ENCODE measurements at places on chromosomes 12 and 14.

GRCh38 chr12:84986117-84986516 is 50.0 kb downstream of the TSPAN19 start:
- no peak for DNase-seq

GRCh38 chr12:104485651-104486362 is 29.1 kb downstream of the CHST11 start:
- peak; percentile 49 for DNase-seq

- DNase-seq, result no peak
Observed at GRCh38 chr14:58193542-58193941, 6.4 kb upstream of the ACTR10 start.

DNA sequence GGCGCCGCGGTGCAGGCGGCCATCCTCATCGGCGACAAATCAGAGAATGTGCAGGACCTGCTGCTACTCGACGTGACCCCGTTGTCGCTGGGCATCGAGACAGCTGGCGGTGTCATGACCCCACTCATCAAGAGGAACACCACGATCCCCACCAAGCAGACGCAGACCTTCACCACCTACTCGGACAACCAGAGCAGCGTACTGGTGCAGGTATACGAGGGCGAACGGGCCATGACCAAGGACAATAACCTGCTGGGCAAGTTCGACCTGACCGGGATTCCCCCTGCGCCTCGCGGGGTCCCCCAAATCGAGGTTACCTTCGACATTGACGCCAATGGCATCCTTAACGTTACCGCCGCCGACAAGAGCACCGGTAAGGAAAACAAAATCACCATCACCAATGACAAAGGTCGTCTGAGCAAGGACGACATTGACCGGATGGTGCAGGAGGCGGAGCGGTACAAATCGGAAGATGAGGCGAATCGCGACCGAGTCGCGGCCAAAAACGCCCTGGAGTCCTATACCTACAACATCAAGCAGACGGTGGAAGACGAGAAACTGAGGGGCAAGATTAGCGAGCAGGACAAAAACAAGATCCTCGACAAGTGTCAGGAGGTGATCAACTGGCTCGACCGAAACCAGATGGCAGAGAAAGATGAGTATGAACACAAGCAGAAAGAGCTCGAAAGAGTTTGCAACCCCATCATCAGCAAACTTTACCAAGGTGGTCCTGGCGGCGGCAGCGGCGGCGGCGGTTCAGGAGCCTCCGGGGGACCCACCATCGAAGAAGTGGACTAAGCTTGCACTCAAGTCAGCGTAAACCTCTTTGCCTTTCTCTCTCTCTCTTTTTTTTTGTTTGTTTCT is 1.7 kb downstream of the HSPA2 start:
- DNase-seq, result no peak

DNA sequence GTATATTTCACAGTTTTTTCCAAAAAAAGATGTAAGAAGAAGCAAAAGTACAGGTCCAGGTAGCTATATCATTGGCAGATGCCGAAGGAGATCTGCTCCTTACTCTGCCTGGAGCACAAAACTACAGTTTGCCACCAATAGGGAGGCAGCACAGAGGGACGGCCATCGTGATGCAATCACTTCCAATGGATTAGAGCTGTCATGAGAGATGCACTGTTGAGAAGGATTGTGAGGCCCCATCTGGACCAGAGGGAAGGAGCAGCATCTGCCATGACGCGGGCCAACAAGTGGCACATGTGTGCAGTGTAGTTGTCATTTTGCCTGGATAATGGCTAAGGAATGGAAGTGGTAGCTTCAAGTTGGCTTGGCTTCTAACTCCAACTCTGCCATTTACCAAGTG is 318.8 kb upstream of the FKBP4 start:
- DNase-seq, result no peak

GRCh38 chr12:128959901-128960300 is 106.6 kb downstream of the GLT1D1 start:
- DNase-seq, result no peak

- no peak for DNase-seq
Observed at GRCh38 chr14:36591482-36591881, 9.1 kb upstream of the NKX2-8 start.

DNA sequence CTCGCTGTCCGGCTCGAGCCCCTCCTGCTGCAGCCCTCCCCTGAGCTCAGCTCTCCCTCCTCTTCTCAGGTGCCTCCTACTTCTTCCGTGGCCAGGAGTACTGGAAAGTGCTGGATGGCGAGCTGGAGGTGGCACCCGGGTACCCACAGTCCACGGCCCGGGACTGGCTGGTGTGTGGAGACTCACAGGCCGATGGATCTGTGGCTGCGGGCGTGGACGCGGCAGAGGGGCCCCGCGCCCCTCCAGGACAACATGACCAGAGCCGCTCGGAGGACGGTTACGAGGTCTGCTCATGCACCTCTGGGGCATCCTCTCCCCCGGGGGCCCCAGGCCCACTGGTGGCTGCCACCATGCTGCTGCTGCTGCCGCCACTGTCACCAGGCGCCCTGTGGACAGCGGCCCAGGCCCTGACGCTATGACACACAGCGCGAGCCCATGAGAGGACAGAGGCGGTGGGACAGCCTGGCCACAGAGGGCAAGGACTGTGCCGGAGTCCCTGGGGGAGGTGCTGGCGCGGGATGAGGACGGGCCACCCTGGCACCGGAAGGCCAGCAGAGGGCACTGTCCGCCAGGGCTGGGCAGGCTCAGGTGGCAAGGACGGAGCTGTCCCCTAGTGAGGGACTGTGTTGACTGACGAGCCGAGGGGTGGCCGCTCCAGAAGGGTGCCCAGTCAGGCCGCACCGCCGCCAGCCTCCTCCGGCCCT is 22.8 kb downstream of the MMP17 start:
- DNase-seq, result no peak

GRCh38 chr12:127803545-127803944 is 463.4 kb upstream of the TMEM132C start:
- no peak for DNase-seq

DNA sequence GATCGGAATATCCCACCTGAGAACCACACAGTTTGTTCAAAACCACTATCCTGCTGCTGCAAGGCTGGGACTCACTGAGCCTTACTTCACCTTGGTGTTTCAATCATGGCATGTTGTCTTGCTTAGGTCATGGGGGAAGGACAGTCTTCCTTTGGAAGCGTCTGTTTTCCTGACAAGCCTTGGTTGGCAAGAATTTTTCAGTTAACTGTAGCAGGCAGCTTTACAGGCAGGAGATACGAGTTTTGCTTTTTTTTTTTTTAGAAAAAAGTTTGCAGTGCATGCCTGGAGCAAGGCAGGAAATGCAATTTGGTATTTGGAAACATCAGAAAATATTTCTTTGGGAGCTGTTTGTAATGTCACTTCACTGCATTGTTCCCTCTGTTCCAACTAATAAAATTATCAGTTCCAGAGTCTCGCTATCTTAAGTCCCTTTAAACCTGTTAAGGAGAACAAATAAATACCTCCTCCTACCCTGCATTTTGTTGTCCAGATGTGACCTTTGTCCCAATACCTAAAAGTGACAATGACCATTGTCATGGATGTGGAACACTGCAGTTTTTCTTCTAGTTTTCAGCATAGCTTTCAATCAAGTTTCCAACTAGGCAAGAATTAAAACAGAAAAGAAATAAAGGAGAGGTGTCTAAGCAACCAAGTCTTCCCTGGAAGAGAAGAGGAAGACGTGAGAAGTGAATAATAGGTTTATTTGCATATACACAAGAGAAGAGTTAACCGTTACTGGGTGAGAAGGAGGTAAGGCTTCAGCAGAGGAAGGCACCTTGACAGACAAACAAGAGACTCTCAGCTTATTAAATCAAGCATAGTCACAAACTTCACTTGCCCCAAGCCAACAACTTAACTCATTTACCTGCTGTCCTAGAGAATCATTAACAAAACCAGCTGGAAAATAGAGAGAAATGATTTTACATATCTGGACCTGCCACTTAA is 71.4 kb upstream of the ACTN1 start:
- no peak for DNase-seq

GRCh38 chr12:11822081-11822834 is 172.8 kb downstream of the ETV6 start:
- no peak for DNase-seq

GRCh38 chr14:21534576-21534975 is 8.4 kb upstream of the SALL2 start:
- DNase-seq, result no peak

GRCh38 chr14:28902930-28903329 is 136.3 kb downstream of the FOXG1 start:
- no peak for DNase-seq

GRCh38 chr14:44529026-44529425 is 21.9 kb upstream of the FSCB start:
- DNase-seq, result no peak

GRCh38 chr12:27966870-27967269 is 5.7 kb downstream of the PTHLH start:
- no peak for DNase-seq

- no peak for DNase-seq
Observed at GRCh38 chr14:90405755-90406154, 8.9 kb downstream of the CALM1 start.

DNA sequence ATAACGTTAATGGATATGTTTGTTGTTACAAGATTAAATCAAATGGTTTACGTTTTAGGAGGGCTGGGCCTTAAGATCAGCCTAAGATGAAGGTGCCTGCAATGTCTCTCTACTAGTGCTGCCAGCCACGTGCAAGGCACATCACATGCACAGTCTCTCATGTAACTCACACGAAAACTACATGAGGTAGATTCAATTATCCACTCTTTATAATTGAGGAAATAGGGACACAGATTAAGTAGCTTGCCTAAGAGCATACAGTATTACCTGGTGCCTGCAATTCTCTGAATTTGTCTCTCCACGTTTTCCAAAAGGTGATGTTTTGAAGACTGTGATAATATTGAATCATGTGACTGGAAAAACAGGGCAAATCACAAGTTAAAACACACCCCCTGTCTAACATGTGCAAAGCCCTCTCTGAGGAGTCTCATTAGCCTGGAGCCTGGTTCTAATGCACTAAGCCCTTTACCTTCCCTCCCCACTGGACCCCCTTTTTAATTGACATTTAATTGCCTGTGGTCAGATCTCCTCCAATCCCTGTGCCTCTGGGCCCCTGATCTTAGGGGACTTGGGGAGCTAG is 14.6 kb upstream of the ATP2A2 start:
- DNase-seq, result no peak

- no peak for DNase-seq
Observed at GRCh38 chr12:80485222-80485987, 41.4 kb downstream of the PTPRQ start.

DNA sequence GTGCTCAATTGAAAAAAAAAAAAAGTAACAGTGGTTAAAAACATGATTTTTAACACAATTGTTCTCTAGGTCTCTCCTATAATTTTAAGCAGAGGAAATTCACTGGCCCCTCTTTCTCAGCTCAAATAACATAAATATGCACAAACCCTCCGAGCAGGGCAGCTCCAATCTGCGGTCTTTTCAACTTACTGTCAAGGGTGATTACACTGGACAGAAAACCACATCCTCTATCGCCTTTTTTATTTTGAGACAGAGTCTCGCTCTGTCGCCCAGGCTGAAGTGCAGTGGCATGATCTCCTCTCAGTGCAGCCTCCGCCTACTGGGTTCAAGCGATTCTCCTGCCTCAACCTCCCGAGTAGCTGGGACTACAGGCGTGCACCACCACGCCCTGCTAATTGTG is 16.5 kb upstream of the GABARAPL1 start:
- no peak for DNase-seq

GRCh38 chr12:116236148-116236731 is 41.3 kb downstream of the MED13L start:
- DNase-seq, result no peak

GRCh38 chr14:61372842-61373555 is 51.6 kb downstream of the PRKCH start:
- no peak for DNase-seq

- DNase-seq, result no peak
Observed at GRCh38 chr14:69137843-69138535, 14.9 kb downstream of the DCAF5 start.

DNA sequence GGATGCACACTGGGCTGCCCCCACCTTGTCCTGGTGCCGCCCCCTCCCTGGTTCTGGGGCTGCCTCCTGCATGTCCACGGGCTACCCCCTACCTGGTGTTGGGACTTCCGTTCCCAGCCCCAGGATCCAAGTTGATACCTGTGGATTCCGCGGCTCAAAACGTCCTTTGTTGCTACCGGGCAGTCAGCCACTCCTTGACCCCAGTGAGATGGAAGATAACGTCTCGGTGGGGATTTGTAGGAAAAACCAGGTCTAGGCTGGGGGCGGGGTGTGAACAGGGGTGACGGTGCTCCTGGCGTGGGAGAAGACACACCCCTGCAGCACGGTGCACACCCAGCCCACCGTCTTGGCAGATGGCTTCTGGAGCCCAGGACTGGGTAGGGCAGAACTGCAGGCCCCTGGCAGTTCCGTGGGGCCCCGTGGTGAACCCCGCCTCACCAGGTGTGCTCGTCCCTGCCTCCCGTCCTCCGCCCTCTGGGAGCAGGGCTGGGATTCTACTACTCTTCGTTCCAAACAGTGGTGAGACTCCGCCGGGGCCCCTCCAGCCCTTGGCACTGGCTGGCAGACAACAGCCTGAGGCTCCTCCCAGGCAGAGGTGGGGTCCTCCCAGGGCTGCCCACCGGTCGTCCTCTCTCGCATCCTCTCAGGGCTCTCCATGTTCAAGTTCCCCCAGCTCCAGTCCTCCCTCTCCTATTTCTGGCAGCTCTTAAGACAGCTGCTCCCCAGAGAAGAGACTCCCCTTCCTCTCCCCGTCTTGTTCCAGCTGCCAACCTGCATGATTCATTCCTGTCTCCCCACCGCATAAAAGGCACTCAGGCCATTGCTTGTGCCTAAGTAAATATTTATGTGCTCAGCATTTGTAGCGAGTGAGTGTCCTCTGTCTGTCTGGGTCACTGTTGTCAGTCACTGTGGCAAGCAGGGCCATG is 75.5 kb downstream of the FBXL14 start:
- no peak for DNase-seq

GRCh38 chr12:112328456-112329124 is 53.6 kb downstream of the HECTD4 start:
- DNase-seq, result no peak

DNA sequence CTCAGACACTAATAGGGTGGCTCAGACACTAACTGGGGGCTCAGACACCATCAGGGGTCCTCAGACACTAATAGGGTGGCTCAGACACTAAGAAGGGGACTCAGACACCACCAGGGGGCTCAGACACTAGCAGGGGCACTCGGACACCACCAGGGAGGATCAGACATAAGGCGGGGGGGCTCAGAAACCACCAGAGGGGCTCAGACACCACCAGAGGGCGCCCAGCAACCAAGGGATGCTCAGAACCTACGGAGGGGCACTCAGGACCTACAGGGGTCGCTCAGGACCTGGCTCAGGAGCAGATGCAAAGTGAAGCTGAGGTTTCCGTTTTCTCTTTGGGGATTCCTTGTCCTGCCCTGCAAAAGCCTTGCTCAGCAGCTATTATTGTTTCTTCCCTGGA is 448.5 kb downstream of the TMEM121 start:
- peak; percentile 33 for DNase-seq

DNA sequence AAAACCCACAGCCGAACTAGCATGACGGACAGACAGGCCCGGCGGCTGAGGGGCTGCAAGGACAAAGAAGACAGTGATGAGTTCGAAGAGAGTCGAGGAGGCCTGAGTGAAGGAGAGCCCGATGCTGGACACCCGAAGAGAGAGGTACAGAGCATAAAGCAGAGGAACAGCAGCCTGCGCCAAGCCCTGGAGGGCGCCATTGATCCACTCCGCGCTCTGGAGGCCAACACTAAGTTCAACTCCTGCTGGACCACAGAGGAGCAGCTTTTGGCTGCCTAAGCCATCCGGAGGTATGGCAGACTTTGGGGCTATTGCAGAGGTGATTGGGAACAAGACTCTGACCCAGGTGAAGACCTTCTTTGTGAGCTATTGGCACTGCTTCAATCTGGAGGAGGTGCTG is 7.8 kb upstream of the PLXNC1 start:
- peak; percentile 27 for DNase-seq
